ENCODE measurements at places on chromosomes 3 and 15.

- no peak for DNase-seq
These were observed 25.8 kb downstream of the LRRK1 start for GRCh38 chr15:100944986-100945385.

DNA sequence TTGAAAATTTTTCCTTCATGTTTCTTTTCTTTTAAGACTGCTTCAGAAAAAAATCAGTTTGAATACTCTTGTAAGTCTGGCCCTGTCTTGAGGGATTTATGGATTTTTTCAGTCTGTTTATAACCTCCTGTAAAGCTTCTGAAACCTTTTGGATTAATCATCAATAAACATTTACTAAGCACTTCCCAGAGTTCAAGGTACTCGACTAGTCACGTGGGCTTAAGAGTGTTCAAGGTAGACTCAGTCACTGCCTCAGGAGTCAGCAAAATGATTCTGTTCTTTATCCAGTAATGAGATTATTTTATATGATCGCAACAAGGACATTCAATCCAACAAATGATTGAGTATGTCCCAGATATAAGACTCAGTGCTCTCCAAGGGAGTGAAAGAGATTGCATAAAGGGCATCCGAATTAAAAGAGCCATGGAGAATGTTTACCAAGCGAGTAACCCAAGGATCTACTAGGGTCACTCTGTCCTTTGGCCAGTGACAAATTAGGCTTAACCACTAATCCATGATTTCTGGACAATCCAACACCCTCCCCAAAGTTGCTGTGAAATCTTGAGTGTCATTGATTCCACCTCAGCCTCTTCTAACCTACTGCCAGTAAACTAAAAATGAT, 726.6 kb upstream of the NAALADL2 start:
- DNase-seq, result no peak

GRCh38 chr3:4595710-4596113, 102.6 kb downstream of the ITPR1 start:
- no peak for DNase-seq

DNA sequence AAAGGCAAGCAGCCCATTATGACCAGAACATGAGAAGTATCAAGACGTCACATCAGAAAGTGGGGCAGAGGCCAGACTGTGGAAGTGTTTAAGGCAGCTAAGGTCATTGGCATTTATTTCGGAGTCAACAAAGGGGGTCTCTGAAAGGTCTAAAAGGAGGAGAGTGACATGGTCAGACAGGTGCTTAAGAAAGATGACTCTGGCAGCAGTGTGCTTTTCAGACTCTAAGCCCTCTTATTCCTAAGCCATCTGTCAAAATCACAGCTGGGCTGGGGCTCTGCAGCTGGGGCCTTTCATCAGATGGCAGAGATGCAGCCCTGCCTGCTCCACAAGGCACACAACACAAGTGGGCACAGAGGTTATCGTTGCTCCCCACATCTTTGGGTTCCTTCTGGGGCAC, 14.0 kb downstream of the FBXL22 start:
- DNase-seq, result no peak

- no peak for DNase-seq
These were observed 440.8 kb downstream of the RAP2B start for GRCh38 chr3:153602801-153603200.

DNA sequence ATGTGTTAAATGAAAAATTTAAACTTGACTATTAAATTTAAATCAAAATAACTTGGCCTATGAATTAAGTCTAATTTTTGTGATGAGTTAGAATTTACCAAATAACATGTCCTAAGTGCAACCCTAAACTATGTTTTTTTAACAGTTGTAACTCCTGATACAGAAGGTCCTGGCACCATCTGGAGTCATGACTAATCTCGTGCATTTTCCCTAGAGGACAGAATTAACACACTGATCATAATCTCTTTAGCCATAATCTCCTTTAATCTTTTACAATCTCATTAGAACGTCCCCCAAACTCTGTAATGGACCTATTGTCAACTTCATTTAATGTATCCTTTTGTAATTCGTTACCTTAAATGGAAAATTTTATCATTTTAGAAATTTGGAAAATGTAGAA, 100.6 kb downstream of the SUCNR1 start:
- DNase-seq, result no peak

GRCh38 chr3:128410669-128411573, 55.8 kb downstream of the DNAJB8 start:
- DNase-seq, result no peak

GRCh38 chr3:186502966-186503712, 41.0 kb downstream of the CRYGS start:
- no peak for DNase-seq

GRCh38 chr3:155188031-155188430, 105.5 kb downstream of the STRIT1 start:
- no peak for DNase-seq

DNA sequence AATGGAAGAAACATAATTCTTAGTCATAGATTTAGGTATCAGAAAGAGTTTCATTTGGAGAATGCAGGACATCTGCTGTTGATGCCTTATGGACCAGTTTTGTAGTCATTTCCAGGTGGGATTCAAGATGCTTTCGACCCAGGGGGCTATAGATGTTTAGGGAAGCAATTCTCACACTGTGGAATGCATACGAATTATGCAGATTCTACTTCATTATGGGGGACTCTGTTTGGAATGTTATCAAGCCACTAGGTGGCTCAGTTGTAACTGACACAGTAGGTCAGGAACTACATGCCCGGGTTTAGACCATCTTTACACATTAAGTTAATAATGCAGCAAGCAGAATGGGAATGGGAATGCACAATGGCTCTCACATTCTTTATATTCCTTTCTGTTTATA, 1359.8 kb downstream of the ZPLD1 start:
- DNase-seq, result peak; percentile 6

- DNase-seq, result no peak
These were observed 70.3 kb downstream of the OXNAD1 start for GRCh38 chr3:16335333-16335732.

DNA sequence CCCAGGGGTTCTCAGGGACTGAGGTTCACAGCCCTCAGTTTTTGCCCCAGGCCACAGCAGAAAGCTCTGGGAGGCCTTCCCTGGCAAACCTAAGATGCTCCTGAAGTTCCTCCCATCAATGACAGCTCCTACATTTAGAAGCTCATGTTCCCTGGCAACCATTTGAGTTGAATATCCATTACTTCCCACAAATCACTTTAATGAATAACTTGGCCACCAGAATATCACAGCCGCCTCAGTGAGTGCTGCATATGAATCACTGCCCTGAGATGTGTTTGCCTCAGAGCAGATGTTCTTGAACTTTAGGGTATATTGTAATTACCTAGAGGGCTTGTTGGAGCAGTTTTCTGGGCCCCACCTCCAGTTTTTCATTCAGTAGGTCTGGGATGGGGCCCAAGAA, 27.4 kb downstream of the SLCO2A1 start:
- no peak for DNase-seq

DNA sequence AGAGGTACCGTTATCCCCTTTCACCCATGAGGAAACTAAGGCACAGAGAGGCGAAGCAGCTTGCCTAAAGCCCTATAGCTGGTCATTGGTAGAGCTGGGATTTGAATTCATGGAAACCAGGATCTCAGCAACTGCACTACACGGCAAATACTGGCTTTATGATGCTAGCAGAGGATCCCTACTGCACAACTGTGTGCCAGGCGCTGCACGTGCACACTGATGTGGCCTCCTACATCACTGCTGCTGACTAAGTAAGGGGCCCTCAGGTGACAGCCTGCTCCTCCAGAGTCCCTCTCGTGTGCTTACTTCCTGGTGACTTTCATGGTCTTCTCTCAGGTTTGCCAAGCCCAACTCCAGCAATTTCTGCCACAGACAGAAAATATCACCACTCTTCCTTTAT, 3.4 kb upstream of the POLG start:
- no peak for DNase-seq

DNA sequence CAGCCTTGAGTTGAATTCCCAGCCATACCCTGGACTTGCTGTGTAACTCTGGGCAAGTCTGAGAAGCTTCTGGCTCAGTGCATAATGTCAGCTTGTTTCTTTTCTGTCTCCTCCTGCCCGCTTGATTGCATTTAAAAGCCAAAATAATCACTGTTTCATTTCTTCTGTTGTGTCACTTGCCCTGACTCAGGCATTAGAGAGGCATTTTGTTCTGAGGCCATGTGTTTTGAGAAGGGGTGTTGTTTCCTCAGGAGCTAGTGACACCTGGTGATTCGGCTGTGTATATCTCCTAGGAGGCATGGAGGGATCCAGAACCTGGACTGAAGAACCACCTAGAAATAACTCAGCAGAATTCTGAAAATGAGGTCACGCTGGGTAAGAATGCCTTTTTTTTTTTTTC, 16.0 kb downstream of the WDR73 start:
- DNase-seq, result no peak

GRCh38 chr3:152335273-152335672, 66.5 kb downstream of the MBNL1 start:
- no peak for DNase-seq

DNA sequence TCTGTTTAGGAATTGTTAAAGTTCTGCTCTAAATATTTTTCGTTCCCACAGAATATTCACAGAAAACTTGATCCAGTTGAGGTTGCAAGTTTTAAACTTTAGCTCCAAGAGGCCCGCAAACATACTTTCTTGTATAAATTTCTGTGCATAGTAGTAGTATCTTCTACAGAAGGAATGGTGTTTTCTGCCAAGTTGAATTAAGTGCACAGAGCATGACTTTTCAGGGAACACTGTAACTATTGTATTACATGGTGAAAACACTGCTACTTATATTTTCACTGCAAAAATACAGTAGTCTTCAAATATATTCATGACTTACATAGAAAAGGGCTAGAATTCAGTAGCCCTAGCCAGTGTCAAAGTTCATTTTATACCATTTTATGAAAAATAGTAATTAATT, 67.0 kb downstream of the SUCNR1 start:
- DNase-seq, result no peak

- DNase-seq, result peak; percentile 48
These were observed 37.5 kb downstream of the GAP43 start for GRCh38 chr3:115660646-115661337.

DNA sequence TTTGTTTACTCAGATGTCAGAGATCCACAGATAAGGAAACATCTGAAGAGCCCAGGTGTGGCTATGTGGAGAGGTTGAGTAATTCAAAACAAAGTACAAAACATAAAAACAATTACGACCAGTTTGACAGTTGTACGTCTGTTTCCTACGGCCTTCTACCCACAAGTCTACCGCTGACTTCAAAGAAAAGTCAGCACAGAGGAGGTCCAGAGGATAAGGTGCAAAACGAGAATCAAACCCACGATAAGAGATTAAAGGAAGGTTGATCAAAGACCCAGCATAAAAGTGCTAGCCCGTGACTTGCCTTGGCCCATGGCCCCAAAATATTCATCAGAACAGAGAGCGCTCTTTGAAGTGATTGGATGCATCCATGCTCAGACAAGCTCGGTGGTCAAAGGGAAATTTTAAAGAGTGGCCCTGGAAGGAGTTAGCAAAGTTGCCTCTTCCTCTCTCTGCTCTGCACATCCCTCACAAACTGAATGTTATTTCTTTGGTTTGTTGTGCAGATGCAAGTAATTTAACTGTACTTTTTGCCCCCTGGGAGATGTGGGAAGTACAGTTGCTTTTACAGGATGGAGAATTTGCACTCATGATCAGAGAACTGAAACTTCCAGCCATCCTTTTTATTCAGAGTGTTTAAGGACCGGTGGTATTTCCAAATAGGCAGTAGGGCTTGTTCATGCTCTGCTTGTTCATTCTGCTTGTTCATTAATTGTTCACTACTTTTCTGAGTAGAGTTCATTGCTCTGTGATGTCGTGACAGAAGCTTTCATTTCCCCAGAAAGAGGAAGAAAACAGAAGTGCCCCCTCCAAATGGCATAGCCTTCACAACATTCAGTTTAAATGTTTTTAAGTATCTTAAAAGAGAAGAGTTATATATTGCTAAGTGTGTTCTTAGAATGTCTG, 31.1 kb downstream of the MME start:
- DNase-seq, result no peak

GRCh38 chr15:27495963-27496459, 525.0 kb downstream of the GABRG3 start:
- DNase-seq, result peak; percentile 17

DNA sequence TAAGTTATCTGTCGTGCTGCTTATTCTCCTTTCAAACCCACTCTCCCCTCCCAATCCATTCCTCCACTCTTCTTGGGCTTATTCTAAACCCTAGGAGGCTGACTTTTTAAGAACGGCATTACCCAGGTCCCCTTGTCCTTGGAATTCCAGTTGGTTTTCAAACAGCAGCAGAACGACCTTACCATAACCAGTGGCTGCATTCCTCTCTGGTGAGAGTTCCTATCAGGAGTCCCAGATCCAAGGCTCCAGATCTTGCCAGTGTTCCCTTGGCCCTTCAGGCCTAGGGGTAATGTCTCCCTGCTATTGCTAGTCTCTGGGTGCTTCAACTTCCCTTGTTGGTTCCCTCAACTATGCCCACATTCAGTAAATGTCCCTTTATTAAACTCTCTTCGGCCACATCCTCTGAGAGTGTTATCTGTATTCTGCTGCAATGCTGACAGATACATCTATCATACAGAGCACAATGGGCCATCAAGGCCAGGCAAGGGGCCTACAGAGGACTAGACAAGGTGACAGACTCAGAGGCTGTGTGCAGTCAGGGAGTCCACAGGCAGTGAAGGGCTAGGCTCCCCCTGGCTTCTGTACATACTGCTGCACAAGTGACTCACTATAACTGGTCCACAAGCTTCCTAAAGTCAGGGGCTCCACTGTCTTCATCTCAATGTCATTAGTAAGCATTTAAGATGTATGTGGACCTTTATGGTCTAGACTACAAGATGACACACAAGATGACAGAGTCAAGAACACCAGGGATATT, 10.1 kb downstream of the LYSMD2 start:
- no peak for DNase-seq

DNA sequence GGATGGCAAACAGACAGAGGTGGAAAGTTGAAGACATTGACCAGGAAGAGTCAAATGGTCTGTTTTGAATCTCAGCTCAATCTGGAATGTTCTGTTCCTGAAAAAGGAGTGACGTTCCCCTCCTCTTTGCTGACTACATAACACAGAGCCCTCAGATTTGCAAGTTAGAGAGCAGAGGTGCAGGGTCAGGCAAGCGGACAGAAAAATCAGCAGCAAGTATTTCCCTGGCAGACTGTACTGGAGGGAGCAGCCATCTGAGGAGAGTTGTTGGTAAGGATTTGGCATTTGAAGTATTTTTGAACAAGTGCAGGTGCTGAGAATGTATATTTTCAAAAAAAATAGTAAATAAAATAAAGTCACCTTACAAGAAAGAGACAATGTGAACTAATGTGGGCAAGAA, 17.6 kb downstream of the ZNF80 start:
- no peak for DNase-seq

DNA sequence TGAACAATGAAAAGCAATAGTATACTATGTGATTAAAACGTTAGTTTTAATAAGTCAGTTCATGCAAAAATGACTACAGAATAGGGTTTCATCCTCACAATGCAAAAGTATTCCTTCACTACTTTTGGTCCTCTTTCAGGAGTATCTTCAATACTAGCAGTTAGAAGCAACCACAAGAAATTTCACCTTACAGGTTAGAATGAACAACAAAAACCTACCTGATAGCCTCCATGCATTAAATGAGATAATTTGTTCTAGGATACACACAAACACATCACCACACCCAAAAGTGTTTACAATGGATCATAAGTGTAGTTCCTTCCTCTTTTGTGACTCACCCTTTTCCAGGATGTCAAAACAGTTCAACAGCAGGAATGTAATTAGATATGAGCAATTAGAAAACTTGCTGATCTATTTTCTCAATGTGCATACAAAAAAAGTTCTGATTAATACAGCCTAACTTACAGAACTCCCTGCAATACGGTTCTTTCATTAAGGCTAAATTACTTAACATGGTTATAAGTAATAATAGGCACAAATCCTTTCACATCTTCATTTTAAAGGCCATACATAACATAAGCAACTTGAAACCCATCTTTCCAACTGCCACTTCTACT, 21.6 kb downstream of the UACA start:
- no peak for DNase-seq

All from NCI-H1417 (cell line).